Adipose tissue (tissue), 3 donors: ENCODE measurements at places on chromosomes 11 and 22. TPM values are rescaled to one million over a fixed set of nuclear protein-coding genes. Genes with fewer than 3 reads are reported as not detected.

NRGN gene
- polyA plus RNA-seq: 5.3 TPM

FXYD6 gene
- polyA plus RNA-seq: 132 TPM

CBLIF gene
- polyA plus RNA-seq: 2.1 TPM

SLN gene
- polyA plus RNA-seq: not detected

MS4A6E gene
- polyA plus RNA-seq: 0.16 TPM

MICAL3 gene
- 12.1 TPM for polyA plus RNA-seq

C22orf31 gene
- 0.34 TPM for polyA plus RNA-seq

SNX32 gene
- polyA plus RNA-seq: not detected

SIAE gene
- polyA plus RNA-seq: 11.0 TPM

ATF4 gene
- 547 TPM for polyA plus RNA-seq
